Kidney glomerular epithelial cell (primary cell): ENCODE measurements at places on chromosomes 12 and 14.

- DNase-seq: no peak
Measured at GRCh38 chr12:5789469-5789968, 155.5 kb downstream of the ANO2 start.

DNA sequence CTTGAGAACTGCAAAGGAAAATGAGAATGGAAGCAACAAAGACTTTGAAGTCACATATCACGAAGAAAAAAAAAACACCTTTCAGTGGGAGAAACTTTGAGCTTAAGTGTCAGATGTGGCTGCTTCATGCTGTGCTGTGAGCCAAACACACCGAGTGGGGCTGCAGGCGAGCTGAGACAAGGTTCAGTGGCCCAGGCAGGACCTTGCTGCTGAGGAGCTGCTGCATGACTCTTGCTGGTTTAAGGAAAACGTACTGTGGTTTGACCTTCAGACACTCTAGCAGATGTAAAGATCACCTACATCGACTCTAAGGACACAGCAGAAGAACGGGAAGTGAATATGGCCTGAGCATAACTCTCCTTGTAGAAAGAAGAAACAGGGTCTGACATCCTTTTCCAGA, 118.1 kb upstream of the OR4E1 start:
- DNase-seq: no peak

- no peak for DNase-seq
Measured at GRCh38 chr12:78431931-78432330, 432.6 kb upstream of the SYT1 start.

DNA sequence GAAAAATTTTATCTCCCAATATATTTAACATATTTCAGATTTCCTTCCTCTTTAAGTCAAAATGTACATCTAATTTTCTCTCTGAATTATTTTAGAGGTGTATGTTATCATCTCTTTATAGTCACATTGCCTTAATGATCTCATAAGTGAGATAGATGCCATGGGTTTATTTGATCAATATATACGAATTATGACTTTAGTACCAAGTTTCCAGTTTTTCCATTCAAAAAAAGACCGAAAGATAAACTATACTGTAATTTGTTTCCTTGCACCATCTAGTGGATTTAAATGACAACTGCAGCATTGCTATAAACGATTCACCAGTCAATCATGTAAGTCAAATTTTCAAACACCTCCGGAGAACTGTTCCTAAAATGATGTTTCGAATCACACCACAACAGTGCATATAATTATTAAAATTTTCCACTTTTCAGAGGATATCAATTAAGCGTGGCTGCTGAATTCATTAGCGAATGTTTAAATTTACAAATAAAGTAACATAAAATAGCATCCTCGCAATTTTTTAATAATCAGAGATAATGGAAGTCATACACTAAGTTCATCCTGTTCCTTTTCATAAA, 419 bp upstream of the ATXN7L3B start:
- DNase-seq: peak; percentile 81

GRCh38 chr14:76257842-76258397, 106.2 kb downstream of the GPATCH2L start:
- DNase-seq: no peak

- no peak for DNase-seq
Measured at GRCh38 chr12:109435428-109436187, 41.5 kb downstream of the KCTD10 start.

DNA sequence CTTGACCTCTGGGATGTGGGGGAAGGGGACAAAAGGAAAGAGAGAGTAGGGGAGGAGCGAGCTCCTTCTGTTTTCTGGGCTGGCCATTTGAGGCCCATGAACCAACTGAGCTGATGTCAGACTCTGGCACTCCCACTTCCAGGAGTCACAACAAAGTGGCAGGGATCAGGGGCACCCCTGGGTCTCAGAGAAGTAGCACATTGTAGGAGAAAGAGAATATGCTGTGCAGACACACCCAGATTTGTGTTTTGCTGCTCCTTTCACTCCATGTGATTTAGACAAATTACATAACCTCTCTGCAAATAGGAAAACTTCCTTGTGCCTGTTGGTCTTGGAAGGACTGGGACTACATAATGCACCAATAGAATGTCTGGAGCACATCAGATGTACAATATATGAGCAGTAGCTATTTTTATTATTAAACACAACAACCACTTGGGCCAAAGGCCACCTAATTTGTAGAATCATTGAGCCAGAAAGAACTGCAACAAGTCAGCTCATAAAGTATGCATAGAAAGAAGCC, 265.5 kb downstream of the ZFP36L1 start:
- peak; percentile 37 for DNase-seq
